ENCODE measurements at places on chromosomes 3 and 15.

DNA sequence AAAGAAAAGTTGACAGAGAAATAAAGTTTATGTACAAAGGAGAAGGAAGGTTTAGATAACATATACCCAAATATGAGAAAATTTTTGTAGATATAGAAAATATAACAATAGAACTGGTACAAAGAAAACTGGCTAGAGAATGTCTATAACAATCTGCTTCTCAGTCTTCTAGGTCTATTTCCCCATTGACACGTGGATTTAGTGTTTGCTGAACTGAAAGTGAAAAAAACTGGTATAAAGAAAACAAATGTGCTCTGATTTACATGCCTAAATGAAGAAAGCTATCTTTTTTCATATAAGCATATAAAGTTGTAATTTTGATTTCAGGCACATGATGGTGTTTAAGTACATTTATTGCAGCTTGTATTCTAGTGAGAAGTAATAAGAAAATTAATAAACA lies 9.8 kb downstream of the KCNMB2 start:
- DNase-seq: no peak

GRCh38 chr3:43024181-43024885 lies 45.2 kb downstream of the GASK1A start:
- no peak for DNase-seq

DNA sequence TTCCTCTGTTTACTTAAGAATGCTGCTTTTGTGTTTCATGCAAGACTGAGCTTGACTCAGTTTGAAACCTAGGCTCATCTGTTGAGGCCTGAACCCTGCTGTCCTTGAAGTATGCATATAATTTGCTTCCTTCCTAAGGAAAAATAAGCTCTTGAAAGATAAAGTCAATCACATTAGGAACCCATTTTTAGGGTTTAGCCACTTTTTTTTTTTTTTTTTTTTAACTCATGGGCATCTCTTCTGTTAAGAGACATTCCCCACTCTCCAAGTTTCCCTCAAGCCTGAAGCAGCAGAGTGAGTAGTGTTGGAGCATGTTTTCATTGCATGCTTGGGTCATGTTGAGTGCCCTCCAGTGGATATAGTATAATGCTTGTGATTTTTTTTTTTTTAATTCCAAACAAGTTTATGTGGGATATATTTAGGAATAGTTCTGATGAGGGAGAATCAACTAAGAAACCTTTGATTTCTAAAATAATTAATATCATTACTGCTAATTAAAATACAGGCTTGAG lies 3.6 kb downstream of the CTNNB1 start:
- no peak for DNase-seq

DNA sequence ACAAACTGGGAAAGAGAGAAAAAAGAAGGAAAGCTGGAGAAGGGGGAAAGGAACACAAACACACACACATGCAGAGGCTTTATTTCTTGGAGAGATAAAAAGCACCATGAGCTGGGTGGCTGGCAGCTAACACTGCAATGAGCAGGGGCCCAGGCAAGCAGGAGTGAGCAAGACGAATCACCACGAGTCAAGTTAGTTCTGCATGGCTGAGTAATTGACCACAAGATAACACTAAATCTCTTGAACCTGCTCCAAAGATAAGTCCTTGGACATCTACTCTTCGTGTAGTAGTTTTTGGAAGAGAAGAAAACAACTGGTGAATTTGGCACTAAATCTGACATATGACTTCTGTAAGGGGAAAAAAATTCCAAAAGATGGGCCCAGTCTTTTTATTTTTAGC lies 100.9 kb downstream of the MYO5A start:
- DNase-seq: no peak

Data from stimulated activated CD4-positive, alpha-beta T cell treated with anti-CD3 and anti-CD28 coated beads, Interleukin-1b, Interleukin-23, amount 100 ng/mL, for 1 hour (primary cell).